ENCODE measurements at places on chromosomes 16 and 17. TPM values are rescaled to one million over a fixed set of nuclear protein-coding genes. Genes with fewer than 3 reads are reported as not detected.

GRCh38 chr16:46729326-46729995, 18.7 kb downstream of the MYLK3 start:
- no peak for ATAC-seq

GRCh38 chr16:88761830-88762229, 23.2 kb downstream of the PIEZO1 start:
- no peak for ATAC-seq

DNA sequence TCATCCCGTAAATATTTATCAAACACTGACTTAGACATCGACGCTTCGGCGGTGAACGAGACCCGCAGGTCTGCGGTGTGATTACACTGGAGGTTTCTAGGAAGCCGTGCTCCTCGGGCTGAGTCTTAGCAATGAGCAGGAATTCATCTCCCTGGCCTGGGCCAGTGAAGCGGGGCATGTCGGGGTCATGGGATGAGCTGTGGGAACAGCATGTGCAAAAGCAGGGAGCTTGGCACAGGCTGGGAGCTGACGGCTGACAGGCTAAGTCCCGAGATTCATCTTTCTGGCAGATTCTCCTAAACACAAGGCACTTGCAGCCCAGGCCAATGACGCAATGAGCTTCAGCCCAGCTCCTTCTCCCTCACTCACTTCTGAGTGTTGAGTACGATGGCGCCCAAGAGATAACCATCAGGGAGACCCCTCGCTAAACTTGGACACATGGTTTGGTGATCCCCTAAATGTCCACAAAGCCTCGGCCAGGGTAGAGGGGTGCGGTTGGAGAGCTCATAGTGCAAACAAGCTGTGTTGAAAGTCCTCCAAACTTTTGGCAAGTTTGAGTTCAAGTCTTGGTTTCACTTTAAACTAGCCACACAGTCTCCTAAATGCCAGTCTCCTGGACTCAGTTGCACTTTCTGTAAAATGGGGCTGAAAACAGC, 12.8 kb downstream of the CRISPLD2 start:
- ATAC-seq, result peak; percentile 71

DNA sequence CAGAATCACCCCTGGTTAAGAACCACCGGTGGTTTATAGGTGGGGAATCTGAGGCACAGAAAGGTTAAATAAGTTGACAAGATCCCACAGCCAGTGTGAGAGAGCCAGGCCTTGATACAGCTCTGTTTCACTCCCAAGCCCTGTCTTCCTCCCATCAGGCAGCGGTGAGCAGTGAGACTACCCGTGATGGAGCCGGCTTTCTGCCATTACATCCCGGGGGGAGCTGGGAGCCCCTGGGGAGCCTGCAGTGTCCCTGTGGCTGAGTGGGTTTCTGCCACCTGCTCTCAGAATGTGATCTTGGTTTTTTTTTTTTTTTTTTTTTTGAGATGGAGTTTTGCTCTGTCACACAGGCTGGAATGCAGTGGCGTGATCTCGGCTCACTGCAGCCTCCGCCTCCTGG, 66.4 kb downstream of the ABCC1 start:
- no peak for ATAC-seq

Gene SOX9
- total RNA-seq, result 1.6 TPM

Gene PRSS33
- total RNA-seq, result 0.38 TPM

Gene GRB7
- total RNA-seq, result not detected

- ATAC-seq, result no peak
Observed at GRCh38 chr16:84786605-84787262, 33.1 kb upstream of the CRISPLD2 start.

GRCh38 chr17:67051155-67051538, 6.8 kb downstream of the CACNG1 start:
- ATAC-seq, result no peak

Gene TBC1D28
- 0.41 TPM for total RNA-seq

Gene SEPTIN1
- total RNA-seq, result 3.6 TPM

Gene ASIC2
- total RNA-seq, result 1.6 TPM

DNA sequence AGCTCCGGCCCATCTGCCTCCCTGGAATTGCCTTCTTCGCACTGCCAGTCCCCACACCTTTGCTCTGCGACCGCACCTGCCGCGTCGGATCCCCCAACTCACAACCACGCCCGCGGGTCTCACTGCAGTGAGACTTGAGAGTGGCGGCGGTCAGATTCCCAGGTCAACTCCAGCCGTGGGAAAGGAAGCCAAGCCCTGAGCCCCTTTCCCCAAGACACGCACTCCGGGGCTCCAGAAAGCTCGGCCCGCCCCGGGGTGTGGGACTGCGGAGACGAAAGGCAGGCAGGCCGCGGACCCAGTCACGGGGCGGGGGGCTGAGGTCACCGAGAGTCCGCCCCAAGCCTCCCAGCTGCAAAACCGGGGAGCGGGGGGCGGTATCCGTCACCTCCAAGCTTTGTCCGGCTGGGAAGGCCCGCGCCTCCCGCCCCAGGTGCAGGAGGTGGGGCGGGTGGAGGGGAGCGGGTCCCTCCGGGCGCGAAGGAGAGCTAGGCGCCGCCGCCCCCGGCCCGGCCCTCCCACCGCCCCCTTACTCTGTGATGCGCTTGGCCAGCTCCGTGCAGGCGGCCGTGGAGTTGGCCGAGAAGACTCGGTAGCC, 615 bp downstream of the PRPSAP1 start:
- ATAC-seq, result peak; percentile 2

Gene MT1G
- 3.2 TPM for total RNA-seq
